ENCODE measurements at places on chromosomes 11 and 22.

GRCh38 chr22:47047321-47048122, 285.1 kb downstream of the TBC1D22A start:
- no peak for DNase-seq

DNA sequence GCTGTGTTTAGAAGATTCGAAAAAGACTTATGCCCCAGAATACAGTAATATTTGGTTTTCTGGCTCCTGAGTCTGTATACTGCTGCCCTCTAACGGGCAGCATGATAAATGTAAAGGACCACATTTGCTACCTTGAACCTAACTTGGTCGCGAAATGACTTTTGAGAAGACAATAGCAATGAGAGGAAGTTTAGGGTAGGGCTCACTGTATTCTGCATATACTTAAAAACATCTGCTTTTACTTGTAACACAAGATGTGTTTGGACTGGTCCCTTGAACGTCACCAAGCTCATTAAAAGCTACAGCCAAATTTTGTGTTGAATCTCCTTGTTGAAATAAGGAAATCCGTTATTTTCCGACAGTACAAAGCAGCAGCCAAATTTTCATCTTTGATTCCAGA, 309.1 kb downstream of the SWAP70 start:
- no peak for DNase-seq

GRCh38 chr11:79400717-79401330, 40.0 kb downstream of the TENM4 start:
- peak; percentile 46 for DNase-seq

- DNase-seq = no peak
Observed at GRCh38 chr11:92595052-92595451, 370.4 kb downstream of the FAT3 start.

DNA sequence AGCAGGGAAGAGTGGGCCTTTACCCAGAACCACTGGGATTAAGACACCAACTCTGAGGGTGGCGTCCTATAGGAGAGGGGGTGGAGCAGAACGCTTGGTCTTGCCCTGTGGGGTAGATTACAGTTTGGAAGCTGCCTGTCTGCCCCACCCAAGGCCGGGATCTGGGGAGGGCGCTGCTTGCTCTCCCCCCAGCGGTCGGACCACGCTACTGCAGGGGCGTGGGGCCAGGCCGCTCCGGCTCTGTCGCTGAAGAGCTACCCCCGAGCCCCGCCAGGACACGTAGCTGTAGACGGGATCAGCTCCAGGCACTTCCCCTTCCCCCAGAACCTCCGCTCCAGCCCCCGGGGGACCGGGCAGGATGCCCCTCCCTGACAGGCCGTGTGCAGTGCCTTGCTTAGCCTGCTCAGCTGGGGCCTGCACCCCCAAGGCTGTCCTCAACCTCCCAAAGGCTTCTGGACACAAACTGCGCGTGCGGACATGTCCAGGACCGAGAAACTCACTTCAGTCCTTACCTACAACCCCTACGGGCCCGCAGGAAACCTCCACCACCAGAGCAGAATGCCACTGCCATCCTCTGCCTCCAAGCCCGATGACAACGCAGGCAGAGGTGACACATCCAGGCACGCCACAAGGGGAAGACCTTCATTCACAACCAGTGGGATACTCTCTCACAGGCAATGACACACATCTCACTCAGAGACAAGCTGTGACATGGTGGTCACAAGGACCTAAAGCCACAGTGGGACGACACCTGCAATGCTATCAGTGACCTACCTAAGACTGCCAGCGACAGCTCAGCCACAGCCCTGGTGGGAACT, 3.6 kb downstream of the AHNAK start:
- DNase-seq = peak; percentile 96

- no peak for DNase-seq
Observed at GRCh38 chr11:17774232-17775034, 39.9 kb downstream of the KCNC1 start.

- DNase-seq = no peak
Observed at GRCh38 chr11:115778928-115779650, 274.9 kb upstream of the CADM1 start.
